ENCODE measurements at places on chromosomes 4 and X.

- no peak for DNase-seq
Observed at GRCh38 chr4:98630737-98631454, 27.5 kb downstream of the TSPAN5 start.

DNA sequence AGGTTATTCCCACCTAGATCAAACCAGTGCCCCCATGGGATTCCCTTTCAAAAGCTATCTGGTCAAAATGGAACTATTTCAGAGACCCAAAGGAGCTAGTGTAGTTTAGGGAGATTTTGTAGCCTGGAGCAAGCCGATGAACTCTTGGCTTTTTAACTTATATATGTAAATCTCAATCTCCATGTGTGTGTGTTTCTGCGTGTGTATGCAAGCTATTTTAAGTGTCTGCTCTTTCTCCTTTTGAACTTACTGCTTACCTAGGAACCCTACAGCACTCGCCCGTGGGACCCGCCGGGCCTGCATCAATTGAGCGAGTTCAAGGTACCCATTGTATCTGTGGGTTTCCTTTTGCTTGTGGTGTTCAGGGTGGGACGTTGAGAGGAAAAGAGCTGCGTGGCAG is 10.4 kb downstream of the CSTF2 start:
- no peak for DNase-seq

GRCh38 chrX:74465424-74465823 is 44.1 kb downstream of the SLC16A2 start:
- DNase-seq, result no peak

- DNase-seq, result no peak
Observed at GRCh38 chr4:47349326-47349725, 114.2 kb downstream of the COMMD8 start.

DNA sequence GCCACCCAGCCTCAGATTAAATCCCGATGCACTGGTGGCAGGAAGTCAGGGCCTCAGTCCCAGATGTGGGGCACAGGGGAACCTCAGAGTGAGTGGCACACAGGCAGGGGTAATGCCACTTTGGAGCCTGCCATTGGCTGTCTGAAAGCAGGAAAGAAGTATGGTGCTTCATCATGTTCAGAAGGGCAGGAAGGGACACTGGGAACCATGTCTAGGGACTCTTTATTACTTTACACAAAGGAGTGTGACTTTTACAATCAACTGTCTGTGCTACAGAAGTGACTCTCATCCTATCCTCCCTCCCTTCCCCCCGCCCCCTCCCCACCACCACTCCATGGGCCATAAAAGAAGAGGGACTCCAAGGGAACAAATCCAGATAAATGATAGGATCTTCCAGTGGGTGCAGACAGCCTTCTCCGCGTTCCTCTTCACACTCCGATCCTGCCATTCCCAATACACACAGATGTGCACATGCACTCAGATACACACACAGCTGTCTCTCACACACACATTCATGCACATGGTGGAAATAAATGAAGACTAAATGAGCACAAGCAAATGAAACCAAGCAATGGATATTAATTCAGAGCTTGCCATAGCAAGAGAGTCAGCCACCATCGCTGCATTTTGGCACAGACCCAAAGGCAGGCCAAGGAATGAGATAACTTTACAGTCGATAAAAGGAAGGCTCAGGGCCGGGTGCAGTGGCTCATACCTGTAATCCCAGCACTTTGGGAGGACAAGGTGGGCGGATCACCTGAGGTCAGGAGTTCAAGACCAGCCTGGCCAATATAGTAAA is 2.5 kb upstream of the TMEM154 start:
- no peak for DNase-seq

GRCh38 chrX:151870602-151871001 is 42.1 kb upstream of the MAGEA4 start:
- DNase-seq, result no peak

- DNase-seq, result no peak
Observed at GRCh38 chrX:25721564-25721963, 416.6 kb upstream of the MAGEB18 start.

DNA sequence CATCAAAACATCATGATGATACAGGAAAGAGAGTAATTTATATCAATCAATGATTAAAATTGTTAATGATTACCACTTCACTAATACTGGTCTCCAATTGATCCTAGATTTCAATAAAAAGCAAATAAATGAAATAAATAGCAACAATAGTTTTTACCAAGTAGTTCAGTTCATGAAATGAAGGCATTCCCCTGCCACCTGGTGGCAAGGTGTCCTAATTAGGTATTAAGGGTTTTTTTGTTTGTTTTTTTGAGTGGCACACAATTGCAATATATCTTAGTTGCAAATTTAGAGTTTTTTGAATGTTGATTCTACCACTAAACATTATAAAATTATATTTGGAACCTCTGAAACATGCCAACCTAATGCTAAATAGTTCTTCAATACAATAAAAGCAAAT is 157.4 kb upstream of the PDE5A start:
- DNase-seq, result no peak

GRCh38 chrX:15721911-15722310 is 16.2 kb upstream of the CA5B start:
- no peak for DNase-seq

- DNase-seq, result no peak
Observed at GRCh38 chr4:152713951-152714705, 34.3 kb upstream of the TMEM154 start.

- no peak for DNase-seq
Observed at GRCh38 chr4:152024881-152025280, 264.1 kb upstream of the GATB start.

GRCh38 chrX:132737743-132738142 is 220.7 kb downstream of the HS6ST2 start:
- DNase-seq, result no peak

GRCh38 chrX:70253377-70254062 is 6.5 kb downstream of the P2RY4 start:
- no peak for DNase-seq

- DNase-seq, result no peak
Observed at GRCh38 chr4:124212815-124213630, 499.5 kb downstream of the ANKRD50 start.

DNA sequence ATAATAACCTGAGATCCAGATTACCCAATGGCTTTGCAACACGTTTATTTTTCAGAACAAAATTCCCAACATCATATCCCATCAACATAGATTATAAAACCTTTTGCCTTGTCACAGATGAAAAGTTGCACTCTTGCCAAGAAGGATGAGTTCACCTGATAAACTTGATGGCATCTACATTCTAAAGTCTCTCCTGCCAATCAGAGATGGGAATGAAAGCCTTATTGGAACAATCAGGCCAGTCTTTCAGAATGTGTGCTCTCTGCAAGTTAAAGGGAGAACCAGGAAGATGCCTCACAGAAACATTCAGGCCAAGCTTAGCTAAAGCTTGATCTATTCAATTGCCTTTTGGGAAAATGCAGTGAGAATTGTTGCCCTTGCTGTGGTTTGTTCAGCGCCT is 1.3 kb downstream of the LPAR4 start:
- DNase-seq, result no peak

- DNase-seq, result no peak
Observed at GRCh38 chr4:122536001-122536400, 79.5 kb upstream of the IL2 start.

GRCh38 chrX:139113708-139114107 is 402.2 kb upstream of the FGF13 start:
- no peak for DNase-seq

- no peak for DNase-seq
Observed at GRCh38 chrX:72037601-72038000, 94.1 kb downstream of the RTL5 start.

- DNase-seq, result no peak
Observed at GRCh38 chrX:151031391-151031975, 48.3 kb downstream of the HMGB3 start.

DNA sequence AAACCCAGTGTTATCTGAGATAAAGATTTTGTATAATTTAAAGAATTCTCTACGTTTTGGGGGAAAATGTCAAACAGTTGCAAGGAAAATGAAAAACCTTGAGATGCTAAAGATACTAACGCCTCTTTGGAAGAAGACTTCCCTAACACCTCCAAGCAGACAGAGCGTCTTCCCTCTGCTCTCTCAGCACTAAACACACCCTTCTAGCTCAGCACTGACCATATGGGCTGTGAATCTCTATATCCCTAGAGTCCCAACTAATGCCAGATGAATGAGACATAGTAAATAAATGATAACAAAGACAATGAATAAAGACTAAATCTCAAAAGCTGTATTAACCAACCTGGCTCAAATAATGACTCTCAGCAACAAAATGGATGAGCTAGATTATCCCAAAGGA is 13.3 kb downstream of the FUNDC1 start:
- DNase-seq, result no peak

GRCh38 chrX:7950865-7951264 is 23.7 kb upstream of the PNPLA4 start:
- DNase-seq, result no peak

- peak; percentile 1 for DNase-seq
Observed at GRCh38 chr4:84750260-84750959, 167.5 kb downstream of the CDS1 start.

GRCh38 chrX:103453655-103454054 is 65.6 kb downstream of the RAB40A start:
- DNase-seq, result no peak

- no peak for DNase-seq
Observed at GRCh38 chr4:149095811-149096210, 653.6 kb upstream of the NR3C2 start.

- DNase-seq, result no peak
Observed at GRCh38 chrX:7202206-7202605, 54.3 kb upstream of the PUDP start.

GRCh38 chrX:148382983-148383382 is 117.4 kb upstream of the AFF2 start:
- no peak for DNase-seq

DNA sequence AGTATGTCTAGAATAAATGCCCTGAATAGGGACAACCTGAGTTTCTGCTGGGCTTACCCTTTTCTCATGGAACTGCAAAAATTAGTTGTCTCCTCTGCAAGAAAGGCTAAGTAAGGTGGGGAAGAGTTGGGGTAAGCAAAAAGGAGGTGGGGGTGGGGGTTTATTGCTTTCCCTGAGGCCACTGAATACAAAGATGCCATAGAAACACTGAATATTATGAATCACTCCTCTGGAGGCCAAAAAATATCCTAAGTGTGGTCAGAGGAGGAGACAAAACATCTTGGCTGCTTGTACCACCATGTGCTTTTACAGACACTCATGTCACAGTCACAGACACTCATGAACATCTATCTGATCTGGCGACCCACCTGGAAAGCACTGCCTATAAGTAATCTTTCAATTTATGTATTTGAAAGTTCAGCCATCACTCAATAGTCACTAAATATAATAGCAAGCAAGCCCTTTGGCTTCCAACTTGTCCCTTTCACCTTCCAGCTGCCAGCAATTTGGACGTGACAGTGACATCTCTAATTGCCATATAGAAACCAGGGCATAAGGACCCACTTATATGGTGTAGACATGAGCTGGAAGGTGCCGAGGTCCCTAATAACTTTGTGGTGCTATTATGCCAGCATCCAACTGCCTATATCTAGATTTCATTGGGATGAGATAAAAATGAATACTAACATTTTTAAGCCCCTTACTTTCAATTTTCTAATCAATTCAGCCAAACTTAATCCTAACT is 122.7 kb upstream of the CBR4 start:
- DNase-seq, result no peak

DNA sequence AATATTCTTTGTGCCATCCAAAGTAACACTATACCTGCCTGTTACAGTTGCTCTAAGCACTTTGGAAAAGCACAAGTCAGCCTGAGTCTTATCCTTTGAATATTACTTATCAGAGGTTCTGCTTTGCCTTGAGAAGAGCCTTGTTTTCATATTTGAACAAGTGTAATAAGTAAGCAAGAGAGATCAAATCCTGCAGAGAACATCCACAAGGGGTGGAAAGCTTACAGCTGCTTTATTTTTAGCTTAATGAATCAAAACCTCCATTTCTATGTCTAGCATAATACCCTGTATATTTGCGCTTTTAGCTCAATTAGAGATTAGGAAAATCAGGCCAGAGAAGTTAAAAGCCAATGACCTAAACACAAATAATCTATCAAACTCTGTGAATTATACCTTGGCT is 139.8 kb downstream of the CDS1 start:
- DNase-seq, result no peak

GRCh38 chrX:108072746-108073145 is 18.6 kb downstream of the PSMD10 start:
- no peak for DNase-seq

DNA sequence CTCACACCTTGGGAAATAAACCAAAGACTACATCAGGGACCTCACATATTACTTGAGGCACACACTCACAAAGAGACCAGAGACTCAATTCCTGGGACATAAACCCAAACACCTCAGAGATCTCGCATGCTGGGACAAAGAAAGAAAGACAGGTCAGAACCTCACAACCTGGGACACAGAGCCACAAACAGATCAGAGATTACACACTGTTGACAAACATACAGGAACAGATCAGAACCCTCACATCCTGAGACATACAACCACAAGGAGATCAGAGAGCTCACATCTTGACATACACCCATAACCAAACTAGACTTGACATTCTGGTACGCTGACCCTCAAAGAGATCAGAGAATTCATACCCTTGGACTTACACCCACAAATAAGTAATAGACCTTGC is 17.3 kb downstream of the SUV39H1 start:
- no peak for DNase-seq

DNA sequence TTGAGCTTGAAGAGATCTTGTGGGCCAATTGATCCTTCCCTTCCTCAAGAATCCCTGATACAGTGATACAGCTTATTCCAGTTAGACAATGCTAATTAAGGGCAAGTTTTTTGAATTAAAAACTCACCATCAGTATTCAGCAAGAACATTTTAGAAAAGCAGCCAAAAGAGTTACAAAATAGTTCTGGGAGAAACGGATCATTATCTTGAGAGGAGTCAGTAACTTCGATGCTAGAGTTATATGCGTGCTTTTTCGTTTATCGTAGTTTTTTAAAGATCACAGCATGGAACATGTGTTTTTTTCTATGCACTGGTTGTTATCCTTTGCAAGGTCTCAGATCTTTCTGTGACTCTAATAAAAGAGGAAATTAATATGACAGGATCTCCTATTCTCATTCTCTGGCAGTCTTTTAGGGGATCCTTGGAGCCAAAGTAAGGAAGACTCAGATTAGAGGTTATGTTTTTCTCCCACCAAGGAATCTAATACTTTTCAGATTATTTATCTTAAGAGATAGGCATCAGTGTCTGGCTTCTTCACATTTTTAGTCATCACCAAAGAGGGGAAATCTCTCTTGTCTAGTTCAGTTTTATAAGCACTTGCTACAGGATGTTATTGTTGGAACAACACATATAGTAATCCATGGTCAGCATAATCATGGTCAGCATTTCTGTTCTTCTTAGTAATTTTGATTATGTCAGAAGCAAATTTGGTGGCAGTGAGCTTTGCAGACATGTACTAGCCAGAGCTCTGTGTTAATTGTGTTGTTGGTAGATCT is 109.7 kb downstream of the PDLIM5 start:
- DNase-seq, result no peak

GRCh38 chr4:833731-834367 is 7.9 kb upstream of the CPLX1 start:
- no peak for DNase-seq

DNA sequence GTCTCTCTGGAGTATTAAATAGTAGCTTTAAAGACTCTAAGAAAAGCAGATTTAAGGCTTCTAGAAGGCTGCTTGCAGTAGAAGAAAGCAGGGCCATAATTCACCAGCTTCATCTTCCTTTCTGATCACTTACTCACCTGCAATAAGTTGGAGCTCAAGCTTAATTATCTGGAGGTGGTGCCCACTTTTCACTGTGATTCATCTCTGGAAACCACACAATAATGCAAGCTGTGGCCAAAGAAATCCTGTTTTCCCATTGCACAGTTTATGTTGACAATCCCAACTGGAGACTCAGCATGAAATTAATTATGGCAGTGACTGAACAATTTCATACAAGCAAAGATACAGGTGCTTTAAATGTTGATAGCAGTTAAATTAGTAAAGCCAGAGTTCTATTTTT is 14.7 kb downstream of the CWH43 start:
- DNase-seq, result no peak
